ENCODE measurements at places on chromosomes 2 and 18.

- DNase-seq, result no peak
Measured at GRCh38 chr2:128315122-128315828, 3.4 kb downstream of the HS6ST1 start.

GRCh38 chr2:11129598-11130449, 25.4 kb upstream of the SLC66A3 start:
- peak; percentile 51 for DNase-seq

GRCh38 chr2:179177694-179178093, 86.9 kb downstream of the SESTD1 start:
- DNase-seq, result no peak

GRCh38 chr2:30300456-30301221, 69.3 kb downstream of the LBH start:
- no peak for DNase-seq

- DNase-seq, result no peak
Measured at GRCh38 chr2:50126845-50127244, 905.1 kb downstream of the NRXN1 start.

GRCh38 chr2:107595285-107595684, 231.4 kb upstream of the RGPD4 start:
- DNase-seq, result no peak

DNA sequence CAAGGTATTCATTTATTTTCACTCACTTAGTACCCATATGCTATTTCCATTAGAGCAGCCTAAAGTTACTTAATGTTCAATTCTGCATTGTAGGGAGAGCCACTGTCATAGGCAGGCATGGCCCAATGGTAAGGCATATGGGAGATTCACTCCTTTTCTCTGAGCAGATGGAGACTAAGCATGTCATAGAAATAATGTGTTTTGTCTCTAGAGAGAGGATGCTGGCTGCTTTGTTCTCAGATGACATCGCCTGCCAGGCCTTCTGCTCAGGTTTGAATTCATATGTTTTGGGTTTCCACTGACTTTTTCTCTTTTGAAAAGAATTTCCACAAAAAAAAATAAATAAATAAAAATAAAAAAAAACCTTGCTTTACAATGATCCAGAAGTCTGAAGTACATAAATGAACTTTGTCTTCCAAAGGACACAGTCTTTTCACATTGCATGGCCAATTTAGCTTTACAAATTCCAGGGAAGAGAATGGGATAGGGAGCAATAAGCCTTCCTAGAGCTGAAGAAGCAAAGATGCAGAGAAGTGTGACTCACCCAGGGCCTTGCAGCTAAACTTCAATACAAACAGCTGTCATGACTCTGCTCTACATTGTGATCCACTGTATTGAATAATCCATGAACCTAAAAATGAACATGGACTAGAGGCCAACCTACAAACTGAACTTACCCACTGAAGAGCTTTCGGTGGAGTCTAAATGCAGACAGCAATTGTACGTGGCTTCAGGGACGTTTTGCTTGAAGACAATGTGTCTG, 422.5 kb downstream of the CMPK2 start:
- no peak for DNase-seq

GRCh38 chr18:64674694-64675093, 525.8 kb upstream of the LINC00305 start:
- no peak for DNase-seq

DNA sequence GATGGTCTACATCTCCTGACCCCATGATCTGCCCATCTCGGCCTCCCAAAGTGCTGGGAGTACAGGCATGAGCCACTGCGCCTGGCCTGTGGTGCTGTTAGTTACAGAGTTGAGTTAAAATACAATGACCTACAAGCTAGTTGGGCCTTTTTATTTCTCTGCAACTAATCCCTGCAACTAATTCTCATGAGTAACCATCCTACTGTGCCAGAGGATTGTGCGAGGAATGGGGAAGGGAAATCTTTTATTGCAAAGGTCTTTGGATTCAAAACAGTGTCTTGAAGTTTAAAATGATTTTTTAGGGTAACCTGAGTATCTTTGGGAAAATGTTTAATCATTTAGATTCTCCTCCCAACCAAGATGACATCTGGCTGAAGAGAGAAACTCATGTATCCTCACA, 88.8 kb upstream of the RMDN2 start:
- no peak for DNase-seq

DNA sequence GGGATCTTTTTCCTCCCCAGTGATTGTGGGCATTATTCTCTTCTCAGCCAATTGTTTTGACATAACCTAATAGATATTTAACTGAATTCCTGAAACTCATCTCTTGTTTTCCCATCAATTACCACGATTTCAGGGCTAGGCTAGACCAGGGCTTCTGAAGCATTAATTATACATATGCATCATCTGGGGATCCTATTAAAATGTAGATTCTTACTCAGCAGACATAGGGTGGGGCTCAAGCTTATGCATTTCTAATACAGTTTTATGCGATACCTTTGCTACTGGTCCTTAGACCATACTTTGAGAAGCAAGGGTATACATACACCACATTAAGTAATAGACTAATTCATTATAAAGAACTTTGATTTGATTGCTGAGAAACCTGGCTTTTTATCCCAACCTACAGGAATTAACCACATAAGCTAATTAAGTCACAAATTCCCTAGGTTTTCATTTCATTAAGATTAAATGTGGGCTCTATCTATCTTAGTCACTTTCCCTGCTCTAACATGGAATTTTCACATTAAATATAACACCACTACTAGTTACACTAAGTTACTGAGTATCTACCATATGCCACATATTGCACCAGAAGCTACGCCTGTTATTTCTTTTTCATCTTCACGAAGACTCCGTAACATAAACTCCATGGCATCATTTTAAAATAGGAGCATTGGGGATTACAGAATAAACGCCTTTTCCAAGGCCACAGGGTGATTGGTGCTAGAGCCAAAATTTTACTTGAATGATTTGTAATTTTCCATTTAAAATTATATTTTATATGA, 417.5 kb downstream of the DPP10 start:
- no peak for DNase-seq

- DNase-seq, result no peak
Measured at GRCh38 chr2:181231886-181232621, 225.1 kb upstream of the ITGA4 start.

DNA sequence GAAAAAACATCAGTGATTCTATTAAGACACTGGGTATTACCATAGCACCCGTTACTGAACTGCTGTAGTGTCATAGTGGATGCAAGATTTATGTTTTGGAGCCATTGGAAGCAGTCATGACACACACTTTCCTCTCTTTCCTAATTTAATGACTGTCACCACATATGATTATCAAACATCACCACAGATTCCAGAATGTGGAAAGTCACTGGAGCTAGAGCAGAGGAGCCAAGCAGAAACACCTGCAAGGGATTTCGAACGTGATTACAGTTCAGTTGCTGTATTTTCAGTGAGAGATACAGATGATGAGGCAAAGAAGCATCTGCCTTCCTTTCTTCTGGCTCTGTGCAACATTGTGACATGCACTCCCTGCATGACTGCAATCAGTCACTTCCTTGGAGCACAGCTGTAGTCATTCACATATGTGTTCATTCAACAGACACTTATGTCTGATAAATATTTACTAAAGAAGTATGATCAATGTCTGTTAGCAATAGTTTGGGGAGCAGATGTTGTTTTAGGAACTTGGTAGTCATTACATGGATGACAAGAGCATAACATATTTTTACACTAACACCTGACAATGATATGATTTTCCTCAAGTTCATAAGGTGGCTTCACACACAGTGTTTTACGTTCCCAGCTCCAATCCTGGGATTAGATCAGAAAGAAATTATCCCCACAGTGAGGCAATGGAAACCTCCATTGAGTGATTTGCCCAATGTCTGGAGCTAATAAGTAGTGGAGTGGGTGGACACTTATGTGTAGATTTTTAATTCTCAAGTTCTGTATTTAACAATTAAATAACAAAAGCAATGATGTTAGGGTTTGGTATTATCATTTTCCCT, 416.6 kb downstream of the PLCL1 start:
- no peak for DNase-seq

GRCh38 chr18:28635530-28635929, 458.6 kb upstream of the CDH2 start:
- no peak for DNase-seq

- no peak for DNase-seq
Measured at GRCh38 chr2:64947885-64948284, 41.3 kb upstream of the SLC1A4 start.

DNA sequence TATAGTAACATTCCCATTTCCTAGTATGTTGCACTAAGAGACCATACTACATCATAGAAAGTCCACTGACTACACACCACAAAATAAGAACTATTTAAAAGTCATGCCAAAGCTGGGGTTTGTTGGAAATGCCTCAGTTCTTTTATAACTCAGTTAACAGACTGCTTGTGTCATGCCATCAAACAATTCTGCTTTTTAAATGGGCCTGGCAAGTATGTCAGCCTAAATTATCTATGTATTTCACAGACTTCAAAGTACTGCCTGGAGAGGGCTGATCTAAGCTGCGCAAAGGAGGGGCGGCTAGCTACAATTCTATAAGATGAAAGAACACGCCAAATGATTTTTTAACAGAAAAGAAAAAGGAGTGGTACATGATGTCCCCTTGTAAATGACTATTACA, 49.6 kb downstream of the FARSB start:
- DNase-seq, result no peak

DNA sequence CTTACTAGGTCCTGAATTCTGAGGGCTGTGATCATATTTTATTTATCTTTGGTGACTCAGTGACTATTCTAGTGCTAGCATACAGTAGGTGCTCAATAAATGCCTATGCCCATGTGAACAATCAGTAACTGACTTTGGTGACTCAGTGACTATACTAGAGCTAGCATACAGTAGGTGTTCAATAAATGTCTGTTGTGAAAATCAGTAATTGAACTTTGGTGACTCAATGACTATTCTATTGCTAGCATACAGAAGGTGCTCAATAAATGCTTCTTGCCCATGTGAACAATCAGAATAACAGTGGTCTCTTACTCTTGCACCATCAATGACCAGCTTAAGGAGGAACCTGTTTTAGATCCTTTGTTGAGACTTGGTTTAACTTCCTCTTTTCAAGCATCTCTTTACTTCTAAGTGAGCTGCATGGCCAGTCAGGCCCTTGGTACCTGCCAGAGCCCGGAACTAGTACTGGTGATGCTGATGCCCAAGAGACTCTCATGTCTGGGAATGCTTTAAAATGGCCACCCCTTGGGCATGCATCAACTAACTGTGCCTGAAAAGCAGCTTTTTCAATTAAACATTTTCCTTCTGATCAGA, 214.9 kb upstream of the SPRED2 start:
- DNase-seq, result no peak

DNA sequence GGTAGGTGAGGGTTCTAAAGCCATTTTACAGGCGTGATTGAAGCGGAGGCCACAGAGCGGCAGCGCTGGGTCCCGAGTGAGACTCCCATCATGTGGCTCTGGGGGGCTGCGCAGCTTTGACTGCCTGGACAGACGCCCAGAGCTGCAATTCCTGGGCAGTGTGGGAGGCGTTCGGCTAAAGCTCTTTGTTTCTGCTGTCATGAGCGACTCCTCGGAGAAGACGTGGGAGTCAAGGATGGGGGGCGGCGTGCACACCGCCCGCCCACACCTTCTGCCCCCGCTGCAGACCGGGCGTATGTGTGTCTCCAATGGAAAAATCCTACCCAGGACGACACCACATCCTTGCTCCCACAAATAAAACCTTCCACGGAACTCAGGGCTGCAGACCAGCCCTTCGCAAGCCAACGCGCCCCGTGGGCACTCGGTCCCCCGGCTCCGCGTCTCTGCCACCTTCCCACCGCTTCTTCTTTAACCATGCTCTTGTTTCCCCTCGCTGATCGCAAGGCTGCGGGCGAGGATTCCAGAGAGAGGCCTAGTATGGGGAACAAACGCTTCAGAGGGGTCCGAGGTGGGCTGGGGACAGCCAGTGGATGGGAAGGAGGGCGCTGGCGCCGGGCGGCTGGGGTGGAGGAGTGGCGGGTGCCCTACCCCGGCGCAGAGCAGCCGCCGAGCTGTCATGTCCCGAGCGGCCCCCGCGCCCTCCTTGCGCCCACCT, 680 bp upstream of the LBH start:
- no peak for DNase-seq
